H54 (cell line): ENCODE measurements at places on chromosomes 1 and 21.

DNA sequence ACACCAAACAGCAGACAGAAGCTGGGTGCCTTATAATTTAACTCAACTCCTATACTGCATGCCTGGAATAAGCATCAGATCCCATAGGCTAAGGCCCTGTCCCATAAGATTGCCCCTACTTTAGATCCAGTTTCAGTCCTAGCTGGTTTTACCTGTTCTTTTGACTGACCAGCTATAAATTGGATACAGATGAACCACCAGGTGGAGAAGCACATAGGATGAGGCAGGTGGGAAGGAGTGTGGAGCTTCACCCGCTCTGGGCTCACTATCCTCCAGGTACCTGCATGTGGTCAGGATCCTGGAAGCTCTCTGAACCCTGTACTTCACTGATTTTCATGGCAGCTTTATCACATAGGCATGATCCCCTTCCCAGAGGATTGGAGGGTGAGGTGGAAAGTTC, 51.3 kb downstream of the MAST2 start:
- no peak for DNase-seq

- DNase-seq = no peak
Measured at GRCh38 chr1:1969505-1969900, 34.1 kb downstream of the CFAP74 start.

- DNase-seq = no peak
Measured at GRCh38 chr1:3372317-3372716, 82.1 kb upstream of the ARHGEF16 start.

- DNase-seq = no peak
Measured at GRCh38 chr1:160653620-160654016, 6.8 kb upstream of the SLAMF1 start.

GRCh38 chr1:43797891-43798290, 90.6 kb downstream of the ST3GAL3 start:
- no peak for DNase-seq

DNA sequence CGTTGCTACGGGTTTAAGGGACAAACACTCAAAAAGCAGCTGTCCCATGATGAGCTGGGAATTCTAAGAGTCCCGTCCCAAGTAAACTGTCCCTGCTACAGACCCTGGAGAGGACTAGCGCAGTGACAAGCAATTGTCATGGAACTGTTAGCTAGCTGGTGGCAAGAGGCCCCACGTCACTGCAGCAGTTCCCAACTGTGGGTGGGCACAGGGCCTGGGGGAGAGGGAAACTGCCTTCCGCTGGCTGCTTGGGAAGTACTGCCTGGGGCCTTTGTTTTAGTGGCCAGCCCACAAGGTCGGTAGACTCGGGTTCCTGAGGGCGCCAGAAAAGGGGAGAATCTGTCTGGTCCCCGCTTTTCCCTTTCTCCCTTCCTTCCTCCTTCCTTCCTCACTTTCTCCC, 97.4 kb downstream of the LACTBL1 start:
- DNase-seq = no peak

- no peak for DNase-seq
Measured at GRCh38 chr1:90504509-90504908, 212.6 kb downstream of the BARHL2 start.

DNA sequence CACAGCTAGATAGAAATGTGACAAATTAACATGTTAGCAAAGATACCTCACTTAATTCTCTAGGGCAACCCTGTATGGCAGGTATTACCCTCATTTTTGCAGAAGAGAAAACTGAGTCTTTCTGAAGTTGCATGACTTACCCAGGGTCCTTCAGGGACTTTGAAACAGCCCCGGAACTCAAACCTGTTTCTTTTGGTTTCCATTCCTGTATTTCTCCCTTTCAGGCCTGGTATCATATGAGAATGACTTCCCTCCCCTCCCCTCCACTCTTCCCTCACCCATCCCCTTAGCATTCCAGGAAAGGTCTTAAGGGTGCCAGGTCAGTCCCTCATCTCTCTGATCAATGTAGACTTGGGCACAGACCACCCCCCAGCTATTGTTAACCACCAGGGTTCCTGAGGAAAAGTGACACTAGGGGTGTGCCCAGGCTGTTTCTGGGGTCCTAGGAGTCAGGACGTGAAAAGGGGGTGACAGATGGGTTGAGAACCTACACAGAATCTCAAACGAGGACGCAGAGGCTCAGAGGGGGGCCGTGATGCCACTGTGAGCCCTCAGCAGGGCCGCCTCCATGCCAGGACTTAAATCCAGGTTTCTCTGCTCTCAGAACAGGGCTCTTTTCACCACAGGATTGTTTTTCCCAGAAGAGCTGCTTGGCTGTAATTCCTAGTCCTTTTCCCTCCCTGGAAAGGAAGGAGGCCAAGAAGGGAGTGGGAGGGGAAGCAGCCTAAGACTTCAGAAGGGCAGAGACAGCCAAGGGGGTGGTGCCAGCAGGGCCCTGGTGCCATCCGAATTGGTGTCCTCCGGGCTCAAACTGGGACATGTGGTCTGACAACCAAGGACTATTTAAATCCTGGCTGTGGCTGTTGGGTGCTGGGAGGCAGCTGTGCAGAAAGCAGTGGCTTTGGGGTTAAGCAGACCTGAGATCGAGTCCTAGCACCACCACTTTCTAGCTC, 2.1 kb upstream of the WASF2 start:
- no peak for DNase-seq

GRCh38 chr21:45289655-45290515, 2.2 kb upstream of the POFUT2 start:
- no peak for DNase-seq

- peak; percentile 87 for DNase-seq
Measured at GRCh38 chr1:41498804-41499203, 14.3 kb upstream of the EDN2 start.

GRCh38 chr1:68542586-68542985, 45.7 kb upstream of the DEPDC1 start:
- no peak for DNase-seq

GRCh38 chr1:17746920-17747319, 8.2 kb upstream of the ACTL8 start:
- no peak for DNase-seq

DNA sequence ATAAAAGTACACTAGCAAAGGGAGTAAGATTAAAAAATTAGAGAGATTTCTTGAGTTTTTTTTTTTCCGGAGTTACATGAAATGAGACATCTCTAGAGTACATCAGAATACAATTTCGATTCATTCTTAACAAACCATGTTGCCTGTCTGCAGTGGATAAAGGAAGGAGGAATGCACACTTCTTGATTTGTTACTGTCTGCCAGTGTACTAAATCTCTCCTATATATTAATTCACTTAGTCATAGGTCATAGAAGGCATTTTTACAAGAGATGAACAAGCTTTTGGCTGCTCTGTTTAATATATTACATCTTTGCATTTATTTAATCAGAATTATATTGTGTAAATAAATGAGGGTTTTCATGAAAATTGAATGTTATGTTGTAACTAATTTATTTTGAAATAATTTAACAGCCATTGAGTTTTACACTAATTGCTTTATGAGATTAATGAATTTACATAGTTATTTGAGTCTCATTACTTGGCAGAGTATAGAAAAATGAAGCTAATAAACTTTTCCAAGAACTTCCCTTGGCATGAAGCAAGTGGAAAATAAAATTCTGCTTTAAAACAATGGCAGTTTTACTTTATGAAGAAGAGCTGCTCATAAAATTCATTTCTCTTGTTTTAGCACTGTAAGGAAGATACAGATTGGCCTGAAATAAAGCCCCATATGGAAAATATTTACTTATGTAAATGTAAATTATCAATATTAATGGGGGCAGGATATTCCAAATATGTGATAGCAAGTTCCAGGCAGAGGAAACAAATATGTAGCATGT, 1284.7 kb downstream of the BRINP3 start:
- no peak for DNase-seq
